ENCODE measurements at places on chromosomes 2 and 18.

- no peak for DNase-seq
Observed at GRCh38 chr2:229531594-229531993, 182.8 kb downstream of the DNER start.

- no peak for DNase-seq
Observed at GRCh38 chr2:141946016-141946415, 184.8 kb downstream of the LRP1B start.

DNA sequence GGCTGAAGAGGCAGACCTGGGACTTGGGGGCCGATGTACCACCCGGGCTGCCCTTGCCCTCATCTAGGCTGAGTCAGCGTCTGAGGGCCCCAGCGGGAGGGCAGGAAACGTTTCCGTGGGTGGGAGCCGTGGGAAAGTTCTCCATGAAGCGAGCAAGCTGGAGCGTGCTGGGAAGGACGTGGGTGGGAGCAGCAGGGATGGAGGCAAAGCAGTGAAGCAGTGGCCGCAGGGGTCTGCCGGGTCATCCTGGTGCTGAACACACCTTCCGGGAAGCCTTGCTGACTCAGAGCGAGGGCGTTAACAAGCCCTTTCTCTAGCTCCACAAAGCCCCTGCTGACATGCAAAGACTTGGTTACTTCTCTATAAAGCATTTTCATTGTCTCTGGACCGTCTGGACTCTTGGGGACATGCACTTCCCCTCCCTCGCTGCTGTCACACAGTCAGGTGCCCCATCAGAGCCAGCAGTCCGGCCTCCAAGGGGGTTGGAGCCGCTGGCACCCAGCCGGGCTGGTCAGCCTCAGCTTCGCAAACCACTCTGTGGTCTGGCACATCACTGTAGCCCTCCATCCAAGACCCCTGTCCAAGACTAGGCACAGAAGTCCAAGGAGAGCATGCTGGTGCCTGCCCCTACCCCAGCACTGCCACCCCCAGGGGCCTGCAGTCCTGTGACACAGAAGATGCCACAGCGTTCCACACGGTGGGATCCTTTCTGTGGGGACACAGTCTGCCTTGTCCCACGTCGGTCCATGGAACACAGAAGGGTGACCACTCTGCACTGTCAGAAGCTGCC is 115.1 kb upstream of the GPC1 start:
- DNase-seq: peak; percentile 97

DNA sequence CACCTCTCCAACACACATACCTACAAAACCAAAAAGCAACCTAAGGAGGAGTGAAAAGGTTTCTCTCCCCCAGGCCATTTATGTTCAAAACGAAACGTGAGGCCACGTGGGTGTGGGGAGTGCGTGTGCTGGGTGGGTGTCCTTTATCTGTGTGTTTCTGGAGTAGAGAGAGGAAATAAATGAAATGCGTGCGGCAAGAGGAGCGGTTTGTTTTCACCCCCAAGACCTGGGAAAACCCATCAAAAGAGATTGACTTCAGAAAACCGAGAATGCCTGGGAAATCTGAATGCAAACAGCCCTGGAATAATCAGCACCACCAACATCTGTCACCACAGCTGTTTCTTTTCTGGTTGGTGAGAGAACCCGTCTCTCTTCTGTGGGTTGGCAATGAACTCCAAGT is 137.4 kb downstream of the INSIG2 start:
- no peak for DNase-seq

Measured in fibroblast of mammary gland (primary cell).